ENCODE measurements at places on chromosomes 16 and 17. TPM values are rescaled to one million over a fixed set of nuclear protein-coding genes. Genes with fewer than 3 reads are reported as not detected.

IKZF3 gene
- total RNA-seq = under 0.01 TPM

C16orf92 gene
- not detected for total RNA-seq

MPV17L gene
- total RNA-seq = 6.0 TPM

TP53TG3C gene
- not detected for total RNA-seq

TBC1D3H gene
- total RNA-seq = not detected

RNU2-1 gene
- not detected for total RNA-seq

SGSM2 gene
- total RNA-seq = 36.6 TPM

KRT34 gene
- 5.1 TPM for total RNA-seq

TBC1D3E gene
- not detected for total RNA-seq

ADCY9 gene
- 9.9 TPM for total RNA-seq

JMJD6 gene
- total RNA-seq = 39.0 TPM

DNA sequence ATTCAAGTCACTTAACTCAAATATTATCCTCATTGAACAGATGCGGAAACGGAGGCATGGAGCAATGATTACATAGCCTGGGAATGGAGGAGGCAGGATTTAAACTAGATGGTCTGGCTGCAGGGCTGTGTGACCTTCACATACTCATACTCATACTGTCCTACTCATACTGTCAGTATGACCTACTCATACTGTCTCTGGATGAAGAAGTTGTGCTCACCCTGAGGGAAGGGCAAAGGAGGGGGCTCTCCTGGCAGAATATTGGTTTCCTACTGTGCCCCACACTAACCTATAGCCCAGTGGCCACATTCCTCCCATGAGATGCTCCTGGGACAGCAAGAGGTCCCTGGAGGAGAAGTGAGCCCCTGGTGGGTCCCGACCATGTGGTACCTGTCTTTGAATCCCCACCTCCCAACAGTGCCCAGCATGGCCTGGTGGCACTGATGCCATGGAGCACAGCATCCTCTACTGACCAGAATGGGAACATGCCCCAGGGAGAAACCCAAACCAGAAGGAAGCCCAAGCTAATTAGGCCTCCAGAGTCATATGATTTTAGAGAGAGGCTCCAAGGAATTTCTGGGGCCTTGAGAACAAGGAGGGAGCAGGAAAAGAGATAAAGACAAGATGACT is 197.3 kb upstream of the SDK2 start:
- no peak overlapping the region for H3K27ac ChIP-seq
- no peaks in the 10 kb centered on the region for H3K4me1 ChIP-seq
- no peak overlapping the region for H3K4me3 ChIP-seq

DNA sequence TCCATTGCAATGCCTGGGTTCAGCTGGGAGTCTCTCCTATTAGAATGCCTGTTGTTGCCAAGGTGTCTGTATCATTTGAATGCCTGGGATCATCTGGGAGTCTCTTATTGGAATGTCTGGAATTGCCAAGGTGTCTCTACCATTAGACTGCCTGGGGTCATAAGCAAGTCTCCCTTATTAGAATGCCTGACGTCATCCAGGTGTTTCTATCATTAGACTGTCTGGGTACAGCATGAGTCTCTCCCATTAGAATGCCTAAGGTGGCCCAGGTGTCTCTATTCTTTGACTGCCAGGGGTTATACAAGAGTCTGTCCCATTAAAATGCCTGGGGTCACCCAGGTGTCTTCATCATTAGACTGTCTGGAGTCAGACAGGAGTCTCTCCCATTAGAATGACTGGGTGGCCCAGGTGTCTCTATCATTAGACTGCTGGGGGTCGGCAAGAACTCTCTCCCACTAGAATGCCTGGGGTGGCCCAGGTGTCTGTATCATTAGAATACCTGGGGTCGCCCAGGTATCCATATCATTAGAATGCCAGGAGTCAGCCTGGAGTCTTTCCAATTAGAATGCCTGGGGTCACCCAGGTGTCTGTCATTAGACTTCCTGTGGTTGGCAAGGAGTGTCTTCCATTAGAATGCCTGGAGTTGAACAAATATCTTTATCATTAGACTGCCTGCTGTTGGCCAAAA is 2274.0 kb downstream of the TP53TG3F start:
- no peaks in the 10 kb centered on the region for H3K36me3 ChIP-seq
- no peaks in the 10 kb centered on the region for H3K27me3 ChIP-seq
- DNase-seq = no peak
- H3K4me1 ChIP-seq = no peaks in the 10 kb centered on the region

DNA sequence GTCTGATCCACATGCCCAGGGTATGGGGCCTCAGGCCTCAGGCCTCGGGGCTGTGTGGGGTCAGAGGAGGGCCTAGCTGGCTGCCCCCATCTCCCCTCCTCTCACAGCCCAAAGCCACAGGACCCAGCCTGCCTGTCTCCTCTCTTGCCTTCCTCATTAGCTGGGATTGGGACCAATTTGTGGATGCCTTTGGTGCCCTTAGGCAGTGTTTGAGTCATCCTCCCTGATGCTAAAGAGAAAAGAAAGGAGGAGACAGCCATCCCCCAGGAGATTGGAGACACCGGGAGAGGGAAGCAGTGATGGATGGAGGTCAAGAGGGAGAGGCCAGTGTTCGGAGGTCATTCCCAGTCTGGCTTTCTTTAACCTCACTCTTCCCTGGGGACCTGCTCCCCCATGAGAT is 23.3 kb upstream of the NOG start:
- H3K27ac ChIP-seq = no peak overlapping the region
- DNase-seq = peak; percentile 21
- H3K36me3 ChIP-seq = no peaks in the 10 kb centered on the region
- H3K27me3 ChIP-seq = peaks cover 65% of the 10 kb centered on the region

DNA sequence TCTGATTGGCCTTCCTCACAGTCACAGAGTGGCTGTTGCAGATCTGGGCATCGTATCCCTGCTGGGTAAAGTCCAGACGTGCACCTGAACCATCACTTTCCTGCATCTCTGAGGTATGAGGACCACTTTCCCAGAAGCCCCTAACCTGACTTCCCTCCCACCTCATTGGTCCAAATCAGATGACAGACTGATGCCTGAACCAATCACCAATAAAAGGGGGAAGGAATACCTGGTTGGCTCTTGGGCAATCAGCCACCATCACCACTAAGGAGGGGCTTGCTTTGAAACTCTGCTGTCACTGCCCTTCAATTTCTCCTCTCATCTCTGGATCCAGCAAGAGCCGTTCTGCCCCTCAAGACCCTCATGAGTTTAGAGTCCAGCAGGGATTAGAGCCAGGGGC is 13.6 kb upstream of the WFDC1 start:
- no peaks in the 10 kb centered on the region for H3K36me3 ChIP-seq
- H3K27me3 ChIP-seq = no peaks in the 10 kb centered on the region
- no peak overlapping the region for H3K27ac ChIP-seq
- DNase-seq = peak; percentile 8
- H3K4me1 ChIP-seq = no peaks in the 10 kb centered on the region

GRCh38 chr17:4766723-4767122 is 5.0 kb upstream of the TM4SF5 start:
- H3K27me3 ChIP-seq = no peaks in the 10 kb centered on the region
- no peak overlapping the region for H3K27ac ChIP-seq
- H3K36me3 ChIP-seq = no peaks in the 10 kb centered on the region
- no peak for DNase-seq
- no peak overlapping the region for H3K4me3 ChIP-seq
- H3K4me1 ChIP-seq = peaks cover 9% of the 10 kb centered on the region

DNA sequence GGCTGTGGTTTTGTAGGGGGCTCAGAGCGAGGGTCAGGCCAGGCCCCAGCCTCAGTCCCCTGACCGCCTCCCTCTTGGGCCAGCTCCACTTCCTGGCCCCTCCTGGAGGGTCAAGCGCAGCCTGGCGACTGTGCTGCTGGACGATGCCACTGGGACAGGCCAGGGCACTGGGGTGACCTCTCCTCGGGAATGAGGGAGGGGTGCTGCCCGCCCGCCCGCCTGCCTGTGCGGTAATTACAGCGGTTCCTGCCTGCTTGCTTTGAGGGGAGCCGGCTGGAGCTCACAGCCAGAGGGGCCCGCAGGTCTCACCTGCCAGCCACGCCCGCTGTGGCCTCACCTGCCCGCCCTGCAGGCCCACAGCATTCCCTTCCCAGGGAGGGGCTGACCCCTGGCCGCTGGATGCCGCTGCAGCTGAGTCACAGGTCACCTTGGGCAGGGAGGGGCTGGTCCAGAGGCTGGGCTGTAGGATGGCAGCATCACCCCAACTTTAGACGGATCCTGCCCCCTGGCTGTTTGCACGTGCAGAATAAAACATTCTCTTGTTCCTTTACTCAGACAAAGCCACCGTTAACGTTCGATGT is 76.7 kb upstream of the CBX4 start:
- peak; percentile 80 for DNase-seq
- no peaks in the 10 kb centered on the region for H3K27me3 ChIP-seq
- H3K36me3 ChIP-seq = no peaks in the 10 kb centered on the region
- no peak overlapping the region for H3K27ac ChIP-seq
- H3K4me3 ChIP-seq = no peak overlapping the region

DNA sequence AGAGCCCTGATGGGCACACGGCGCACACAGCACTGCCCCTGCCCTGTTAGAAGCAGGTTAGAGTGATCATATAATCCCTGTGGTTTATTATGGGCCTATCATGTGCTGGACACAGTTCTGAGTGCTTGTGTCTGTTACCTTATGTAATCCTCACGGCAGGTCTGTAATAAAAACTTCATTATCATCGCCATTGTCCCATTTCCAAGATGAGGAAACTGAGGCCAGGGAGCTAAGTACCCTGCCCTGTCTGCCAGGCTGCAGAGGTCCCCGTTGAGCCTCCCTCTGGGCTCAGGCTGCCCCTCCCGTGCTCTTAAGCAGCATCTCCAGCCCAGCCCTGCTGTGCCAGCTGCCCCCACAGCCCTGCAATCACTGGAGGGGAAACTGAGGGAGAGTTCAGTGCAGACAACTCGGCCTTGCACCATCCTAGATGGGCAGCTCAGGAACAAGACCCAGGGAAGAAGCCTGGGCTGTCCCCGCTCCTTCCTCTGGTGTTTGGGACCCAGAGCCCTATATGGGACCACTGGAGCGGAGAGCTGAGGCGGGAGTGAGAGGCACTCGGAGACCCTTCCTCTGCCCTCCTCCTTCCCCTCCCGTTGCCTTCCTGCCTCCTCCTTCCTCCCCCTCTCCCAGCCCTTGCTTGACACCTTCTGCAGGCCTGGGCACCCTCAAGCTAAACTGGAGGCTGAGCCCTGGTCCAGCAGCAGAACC is 42.0 kb downstream of the WNT3 start:
- H3K36me3 ChIP-seq = no peaks in the 10 kb centered on the region
- H3K27ac ChIP-seq = no peak overlapping the region
- peaks cover 7% of the 10 kb centered on the region for H3K4me1 ChIP-seq
- no peaks in the 10 kb centered on the region for H3K27me3 ChIP-seq
- no peak overlapping the region for H3K4me3 ChIP-seq

- H3K4me3 ChIP-seq = no peak overlapping the region
- H3K36me3 ChIP-seq = peaks cover 10% of the 10 kb centered on the region
- peaks cover 19% of the 10 kb centered on the region for H3K4me1 ChIP-seq
Observed at GRCh38 chr16:89581861-89582563, 6.5 kb downstream of the CPNE7 start.

DNA sequence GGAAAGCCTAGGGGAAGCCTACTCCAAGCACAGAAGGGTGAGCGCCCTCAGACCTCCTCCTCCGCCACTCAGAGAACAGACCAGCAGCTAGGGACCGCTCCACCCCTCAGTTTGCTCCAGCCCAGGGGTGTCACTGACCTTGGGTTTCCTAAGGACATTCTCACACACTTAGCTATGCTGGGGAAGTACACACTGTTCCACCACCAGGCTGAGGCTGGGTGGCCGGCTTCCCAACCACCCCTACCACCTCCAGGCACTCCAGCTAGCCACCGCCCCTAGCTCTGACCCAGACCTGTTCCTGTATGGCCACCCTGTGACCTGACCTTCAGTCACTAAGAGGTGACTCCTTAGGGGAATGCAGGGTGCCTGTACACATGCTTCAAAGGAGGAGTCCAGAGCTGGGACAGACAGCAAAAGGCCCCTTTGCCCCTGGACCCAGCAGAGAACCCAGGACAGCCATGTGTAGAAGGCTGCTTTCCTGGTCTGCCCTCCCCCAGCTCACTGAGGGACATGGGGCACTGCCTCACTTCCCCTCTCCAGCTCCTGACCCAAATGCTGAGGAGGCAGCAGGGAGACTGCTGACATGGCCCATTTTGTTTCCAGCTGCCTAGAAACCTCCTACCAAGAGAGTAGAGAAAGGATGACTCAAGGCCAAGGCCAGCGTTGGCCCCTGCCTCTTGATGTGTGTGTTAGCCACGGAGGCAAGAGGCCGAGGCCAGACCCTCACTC is 6.7 kb downstream of the HSPB9 start:
- no peaks in the 10 kb centered on the region for H3K36me3 ChIP-seq
- H3K27me3 ChIP-seq = no peaks in the 10 kb centered on the region
- H3K4me3 ChIP-seq = no peak overlapping the region
- H3K27ac ChIP-seq = no peak overlapping the region
- DNase-seq = no peak
- no peaks in the 10 kb centered on the region for H3K4me1 ChIP-seq

- H3K4me3 ChIP-seq = no peak overlapping the region
- H3K36me3 ChIP-seq = peaks cover 18% of the 10 kb centered on the region
- no peak overlapping the region for H3K27ac ChIP-seq
- no peak for DNase-seq
- no peaks in the 10 kb centered on the region for H3K4me1 ChIP-seq
- no peaks in the 10 kb centered on the region for H3K27me3 ChIP-seq
Observed at GRCh38 chr16:89764711-89765201, 43.4 kb downstream of the ZNF276 start.
